Activated naive CD8-positive, alpha-beta T cell treated with anti-CD3 and anti-CD28 coated beads, Interleukin-2, amount 10 ng/mL, durations not matched to agents 7 days and 5 days (primary cell): ENCODE measurements at places on chromosomes 12 and 14. TPM values are rescaled to one million over a fixed set of nuclear protein-coding genes. Genes with fewer than 3 reads are reported as not detected.

GRCh38 chr12:47216150-47216677 lies 136.5 kb upstream of the AMIGO2 start:
- peaks cover 35% of the 10 kb centered on the region for H3K4me1 ChIP-seq
- peak overlapping the region; percentile 92 for H3K27ac ChIP-seq
- H3K27me3 ChIP-seq: peaks cover 1% of the 10 kb centered on the region
- DNase-seq: peak; percentile 74
- peaks cover 67% of the 10 kb centered on the region for H3K36me3 ChIP-seq
- peak overlapping the region; percentile 87 for H3K4me3 ChIP-seq

- no peaks in the 10 kb centered on the region for H3K4me1 ChIP-seq
- DNase-seq: no peak
- no peaks in the 10 kb centered on the region for H3K36me3 ChIP-seq
- H3K27ac ChIP-seq: no peak overlapping the region
- no peak overlapping the region for H3K4me3 ChIP-seq
Measured at GRCh38 chr12:71475280-71475679, 35.7 kb downstream of the LGR5 start.

The GUCY2C gene
- not detected for total RNA-seq

The ASCL1 gene
- not detected for total RNA-seq

The SETD1B gene
- total RNA-seq: 45.0 TPM

DNA sequence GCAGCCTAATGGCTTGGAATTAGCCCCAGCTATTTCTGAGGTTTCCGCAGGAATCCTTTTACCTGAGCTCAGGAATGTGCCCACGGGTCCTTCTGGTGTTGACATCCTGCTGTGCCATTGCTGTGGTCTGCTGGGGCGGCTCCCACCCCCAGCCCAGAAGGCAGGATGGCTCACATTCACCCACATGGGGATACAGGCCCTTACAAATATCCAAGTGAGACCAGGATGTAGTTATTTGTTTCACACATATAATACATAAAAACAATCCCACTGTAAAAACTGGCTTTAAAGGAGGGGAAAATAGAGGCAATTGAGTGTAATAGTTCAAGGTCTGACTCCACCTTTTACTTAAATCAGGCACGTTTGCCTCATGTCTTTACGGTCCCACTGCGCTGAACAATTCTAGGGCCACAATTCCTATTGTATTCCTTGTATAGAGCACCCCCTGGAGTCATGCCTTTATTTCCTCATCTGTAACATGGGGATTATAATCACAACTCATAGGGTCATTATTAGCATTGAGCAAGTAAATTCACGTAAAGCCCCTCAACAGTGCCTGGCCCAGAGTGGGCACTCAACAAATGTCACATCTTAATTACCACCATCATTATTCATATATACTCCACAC lies 57.2 kb upstream of the FICD start:
- H3K36me3 ChIP-seq: no peaks in the 10 kb centered on the region
- no peak overlapping the region for H3K4me3 ChIP-seq
- H3K27ac ChIP-seq: no peak overlapping the region
- peaks cover 8% of the 10 kb centered on the region for H3K27me3 ChIP-seq

- peak overlapping the region; percentile 67 for H3K4me3 ChIP-seq
- no peaks in the 10 kb centered on the region for H3K27me3 ChIP-seq
- DNase-seq: no peak
- peak overlapping the region; percentile 94 for H3K27ac ChIP-seq
- H3K36me3 ChIP-seq: peaks cover 41% of the 10 kb centered on the region
Measured at GRCh38 chr14:69712599-69713088, 54.3 kb upstream of the SRSF5 start.

The CCDC184 gene
- 0.57 TPM for total RNA-seq

The TMX1 gene
- total RNA-seq: 44.6 TPM

The ACOT4 gene
- 1.9 TPM for total RNA-seq

GRCh38 chr12:47360771-47361388 lies 281.1 kb upstream of the AMIGO2 start:
- H3K4me3 ChIP-seq: peak overlapping the region; percentile 83
- peak overlapping the region; percentile 95 for H3K27ac ChIP-seq
- H3K4me1 ChIP-seq: peaks cover 50% of the 10 kb centered on the region
- H3K36me3 ChIP-seq: peaks cover 17% of the 10 kb centered on the region
- DNase-seq: no peak

DNA sequence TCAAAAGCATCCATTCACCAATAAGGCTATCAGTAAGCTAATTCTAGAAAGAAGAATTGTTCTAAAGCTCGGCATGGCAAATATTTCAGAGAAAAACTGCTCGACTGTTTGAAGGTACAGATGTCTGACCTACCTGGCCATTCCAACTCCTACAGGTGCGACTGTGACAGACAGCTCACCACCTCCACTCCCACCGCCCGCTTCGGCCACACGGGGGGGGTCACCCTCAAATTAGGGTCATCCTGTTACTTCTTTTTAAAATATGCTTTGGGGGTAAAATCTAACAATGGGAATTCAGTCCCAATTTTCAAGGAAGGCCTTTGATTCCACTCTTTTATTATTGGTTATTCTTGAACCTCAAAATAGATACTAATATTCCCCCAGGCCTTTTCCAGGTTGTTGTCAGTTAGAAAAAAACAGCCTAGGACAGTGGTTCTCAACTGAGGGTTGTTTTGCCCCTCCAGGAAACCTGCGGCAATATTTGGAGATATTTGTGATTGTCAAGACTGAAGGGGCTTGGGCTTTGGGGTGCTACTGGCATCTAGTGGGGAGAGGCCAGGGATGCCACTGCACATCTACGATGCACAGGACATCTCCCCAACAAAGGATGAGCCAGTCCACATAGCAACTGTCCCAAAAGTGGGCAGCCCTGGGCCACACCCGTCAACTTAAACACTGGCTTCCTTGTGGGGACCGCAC lies 81.2 kb downstream of the BCL11B start:
- peaks cover 88% of the 10 kb centered on the region for H3K4me1 ChIP-seq
- peaks cover 10% of the 10 kb centered on the region for H3K36me3 ChIP-seq
- H3K27ac ChIP-seq: peak overlapping the region; percentile 95
- DNase-seq: no peak

DNA sequence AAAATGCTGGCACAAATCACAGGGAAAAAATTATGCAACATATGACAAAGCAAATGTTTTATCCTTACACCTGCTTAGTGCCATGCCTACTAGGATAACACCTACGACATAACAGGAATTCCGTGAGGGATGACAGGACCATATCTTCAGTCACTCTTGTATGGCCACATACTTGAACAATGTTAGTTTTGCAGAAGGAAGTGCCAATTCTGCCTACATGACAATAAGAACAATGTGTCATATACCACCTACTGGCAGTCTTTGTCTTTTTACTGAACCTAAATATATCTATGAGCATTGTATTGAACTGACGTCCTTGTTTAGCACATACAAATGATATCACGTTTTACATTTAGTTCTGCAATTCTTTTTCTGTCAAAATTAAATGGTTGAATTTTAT lies 234.0 kb downstream of the ADAMTS20 start:
- DNase-seq: no peak
- H3K36me3 ChIP-seq: no peaks in the 10 kb centered on the region
- H3K4me3 ChIP-seq: no peak overlapping the region
- no peaks in the 10 kb centered on the region for H3K4me1 ChIP-seq

- no peaks in the 10 kb centered on the region for H3K4me1 ChIP-seq
- no peaks in the 10 kb centered on the region for H3K36me3 ChIP-seq
- DNase-seq: no peak
Measured at GRCh38 chr14:20734430-20734806, 11.3 kb upstream of the EDDM3A start.

DNA sequence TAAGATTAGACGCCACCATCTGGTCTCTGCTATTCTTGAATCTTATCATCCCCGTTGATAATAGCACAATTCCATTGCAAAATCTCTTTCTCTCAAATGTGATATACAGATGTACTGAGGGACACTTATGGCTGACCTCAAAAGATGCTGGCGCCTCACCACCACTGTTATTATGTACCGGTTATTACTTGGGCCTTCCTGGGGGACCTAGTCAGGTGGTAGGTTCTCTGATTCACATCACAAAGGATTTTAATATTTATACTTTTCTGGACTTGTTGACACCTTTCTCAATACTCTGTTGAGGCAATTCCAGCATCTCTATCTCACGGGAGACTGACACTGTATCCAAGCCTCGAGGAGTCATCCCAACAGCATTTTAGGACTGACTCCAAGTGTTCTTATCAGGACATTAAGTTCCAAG lies 21.3 kb upstream of the FAM234B start:
- no peaks in the 10 kb centered on the region for H3K36me3 ChIP-seq
- H3K4me3 ChIP-seq: no peak overlapping the region
- H3K4me1 ChIP-seq: no peaks in the 10 kb centered on the region
- H3K27ac ChIP-seq: no peak overlapping the region
- H3K27me3 ChIP-seq: peaks cover 29% of the 10 kb centered on the region

GRCh38 chr12:94813314-94813713 lies 163.0 kb upstream of the TMCC3 start:
- no peak for DNase-seq
- no peaks in the 10 kb centered on the region for H3K4me1 ChIP-seq

GRCh38 chr12:114746297-114747011 lies 62.5 kb upstream of the TBX3 start:
- no peaks in the 10 kb centered on the region for H3K4me1 ChIP-seq
- no peak overlapping the region for H3K27ac ChIP-seq
- no peak for DNase-seq
- H3K36me3 ChIP-seq: no peaks in the 10 kb centered on the region

GRCh38 chr12:22743700-22744099 lies 118.7 kb downstream of the ETNK1 start:
- no peaks in the 10 kb centered on the region for H3K36me3 ChIP-seq
- H3K4me1 ChIP-seq: no peaks in the 10 kb centered on the region
- H3K27me3 ChIP-seq: peaks cover 14% of the 10 kb centered on the region
- DNase-seq: no peak

The FOXN4 gene
- total RNA-seq: not detected

The POTEG gene
- not detected for total RNA-seq

GRCh38 chr12:24373004-24373403 lies 423.5 kb upstream of the SOX5 start:
- no peak for DNase-seq
- H3K36me3 ChIP-seq: no peaks in the 10 kb centered on the region
- H3K27ac ChIP-seq: no peak overlapping the region
- no peaks in the 10 kb centered on the region for H3K27me3 ChIP-seq

- peaks cover 8% of the 10 kb centered on the region for H3K27me3 ChIP-seq
- H3K27ac ChIP-seq: peak within 1 kb of the TSS; percentile 86
- H3K4me1 ChIP-seq: peaks cover 40% of the 10 kb centered on the region
- DNase-seq: peak; percentile 70
Measured at GRCh38 chr14:68979021-68979721, at the start of gene ACTN1. Gene ACTN1, minus strand, starts transcription at chr14:68979302. Its CDS starts 246 bp downstream, at chr14:68979056.

GRCh38 chr12:74624201-74624600 lies 86.6 kb downstream of the ATXN7L3B start:
- H3K27ac ChIP-seq: no peak overlapping the region
- H3K36me3 ChIP-seq: no peaks in the 10 kb centered on the region
- H3K4me3 ChIP-seq: no peak overlapping the region
- no peaks in the 10 kb centered on the region for H3K27me3 ChIP-seq
- no peaks in the 10 kb centered on the region for H3K4me1 ChIP-seq
- DNase-seq: no peak

GRCh38 chr12:132305560-132305966 lies 23.8 kb downstream of the GALNT9 start:
- no peak overlapping the region for H3K4me3 ChIP-seq
- H3K27ac ChIP-seq: no peak overlapping the region
- H3K27me3 ChIP-seq: no peaks in the 10 kb centered on the region
- no peaks in the 10 kb centered on the region for H3K4me1 ChIP-seq
- no peak for DNase-seq
- H3K36me3 ChIP-seq: no peaks in the 10 kb centered on the region

- H3K4me3 ChIP-seq: no peak overlapping the region
- H3K27ac ChIP-seq: no peak overlapping the region
- no peaks in the 10 kb centered on the region for H3K27me3 ChIP-seq
- no peaks in the 10 kb centered on the region for H3K36me3 ChIP-seq
Measured at GRCh38 chr14:42187846-42188245, 581.2 kb downstream of the LRFN5 start.

The NANOG gene
- not detected for total RNA-seq

GRCh38 chr14:92585981-92586937 lies 72.7 kb downstream of the RIN3 start:
- peaks cover 56% of the 10 kb centered on the region for H3K36me3 ChIP-seq
- peaks cover 79% of the 10 kb centered on the region for H3K4me1 ChIP-seq
- peak overlapping the region; percentile 73 for H3K4me3 ChIP-seq
- no peaks in the 10 kb centered on the region for H3K27me3 ChIP-seq
- DNase-seq: peak; percentile 53
